T-helper 2 cell treated with Interferon-gamma antibody and Interleukin-4, amounts not matched to agents 5 μg/mL and 100 μg/mL, for 36 hours (primary cell): ENCODE measurements at places on chromosomes 4 and X.
A peak's percentile ranks its signal among the peaks of the same experiment; 100 is the strongest.

- no peak overlapping the region for H3K4me3 ChIP-seq
- DNase-seq: no peak
- H3K27ac ChIP-seq: no peak overlapping the region
- no peaks in the 10 kb centered on the region for H3K36me3 ChIP-seq
- H3K4me1 ChIP-seq: no peaks in the 10 kb centered on the region
Observed at GRCh38 chr4:104129243-104129642, 365.5 kb downstream of the CXXC4 start.

- no peak for DNase-seq
- no peaks in the 10 kb centered on the region for H3K36me3 ChIP-seq
- no peaks in the 10 kb centered on the region for H3K27me3 ChIP-seq
- no peak overlapping the region for H3K27ac ChIP-seq
Observed at GRCh38 chrX:94366616-94367015, 692.6 kb downstream of the FAM133A start.

GRCh38 chr4:142817442-142817841 lies 28.7 kb downstream of the INPP4B start:
- no peaks in the 10 kb centered on the region for H3K27me3 ChIP-seq
- H3K4me3 ChIP-seq: peak overlapping the region; percentile 44
- H3K36me3 ChIP-seq: no peaks in the 10 kb centered on the region
- peaks cover 20% of the 10 kb centered on the region for H3K4me1 ChIP-seq
- H3K27ac ChIP-seq: peak overlapping the region; percentile 39

DNA sequence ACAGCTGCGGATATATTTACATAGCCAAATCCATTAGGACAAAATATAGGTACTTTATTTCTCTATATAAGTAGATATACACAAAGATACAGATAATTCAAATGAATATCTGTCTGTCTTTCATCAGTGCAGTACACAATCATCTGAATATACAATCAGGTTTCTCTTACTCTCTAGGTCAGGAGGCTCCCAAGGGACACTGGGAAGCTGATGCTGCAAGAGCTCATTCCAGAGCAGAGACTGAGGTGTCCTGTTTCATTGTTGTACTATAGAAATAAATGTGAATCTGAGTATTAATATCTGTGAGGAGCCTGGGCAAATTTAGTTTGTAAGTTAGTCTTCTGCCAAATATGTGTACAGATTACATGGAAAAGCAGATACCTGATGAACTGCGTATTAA lies 4.2 kb downstream of the TLL1 start:
- no peaks in the 10 kb centered on the region for H3K4me1 ChIP-seq
- no peaks in the 10 kb centered on the region for H3K36me3 ChIP-seq
- DNase-seq: no peak
- H3K4me3 ChIP-seq: no peak overlapping the region
- H3K27ac ChIP-seq: no peak overlapping the region

- H3K27me3 ChIP-seq: no peaks in the 10 kb centered on the region
- no peaks in the 10 kb centered on the region for H3K4me1 ChIP-seq
- DNase-seq: no peak
- H3K36me3 ChIP-seq: no peaks in the 10 kb centered on the region
Observed at GRCh38 chrX:87621697-87622096, 104.1 kb downstream of the KLHL4 start.

DNA sequence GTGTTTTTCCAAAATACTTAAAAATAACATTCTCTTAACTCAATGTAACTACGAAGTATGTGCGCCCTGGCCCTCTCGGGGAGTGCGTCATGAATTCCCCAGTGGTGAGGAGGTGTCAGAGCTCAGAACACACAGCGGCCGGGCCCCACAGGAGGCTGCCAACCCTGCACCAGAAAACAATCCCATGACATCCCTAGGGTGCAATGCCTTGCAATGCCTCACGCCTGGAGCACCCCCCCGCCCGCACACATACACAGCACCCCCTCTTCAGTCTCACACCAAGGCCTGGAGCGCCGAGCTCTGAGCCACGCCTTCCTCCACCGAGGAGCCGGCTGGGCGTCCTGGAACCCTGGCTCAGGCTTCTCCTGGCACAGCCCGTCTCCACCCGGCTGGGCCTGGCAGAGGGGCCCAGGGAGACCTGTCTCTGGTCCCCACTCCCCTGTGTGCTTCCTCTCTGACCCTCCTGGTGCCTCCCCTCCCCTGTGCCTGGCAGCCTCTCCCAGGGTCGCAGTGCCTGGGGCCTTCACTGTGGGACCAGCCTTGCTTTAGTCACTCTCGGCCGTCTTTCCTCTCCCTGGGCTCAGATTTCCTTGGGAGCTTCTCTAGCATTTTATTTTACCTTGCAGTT lies 108.2 kb upstream of the ADRA2C start:
- H3K4me3 ChIP-seq: no peak overlapping the region
- no peaks in the 10 kb centered on the region for H3K4me1 ChIP-seq
- DNase-seq: no peak
- no peak overlapping the region for H3K27ac ChIP-seq
- H3K27me3 ChIP-seq: no peaks in the 10 kb centered on the region
- no peaks in the 10 kb centered on the region for H3K36me3 ChIP-seq
